ENCODE measurements at places on chromosomes 7 and 10.

DNA sequence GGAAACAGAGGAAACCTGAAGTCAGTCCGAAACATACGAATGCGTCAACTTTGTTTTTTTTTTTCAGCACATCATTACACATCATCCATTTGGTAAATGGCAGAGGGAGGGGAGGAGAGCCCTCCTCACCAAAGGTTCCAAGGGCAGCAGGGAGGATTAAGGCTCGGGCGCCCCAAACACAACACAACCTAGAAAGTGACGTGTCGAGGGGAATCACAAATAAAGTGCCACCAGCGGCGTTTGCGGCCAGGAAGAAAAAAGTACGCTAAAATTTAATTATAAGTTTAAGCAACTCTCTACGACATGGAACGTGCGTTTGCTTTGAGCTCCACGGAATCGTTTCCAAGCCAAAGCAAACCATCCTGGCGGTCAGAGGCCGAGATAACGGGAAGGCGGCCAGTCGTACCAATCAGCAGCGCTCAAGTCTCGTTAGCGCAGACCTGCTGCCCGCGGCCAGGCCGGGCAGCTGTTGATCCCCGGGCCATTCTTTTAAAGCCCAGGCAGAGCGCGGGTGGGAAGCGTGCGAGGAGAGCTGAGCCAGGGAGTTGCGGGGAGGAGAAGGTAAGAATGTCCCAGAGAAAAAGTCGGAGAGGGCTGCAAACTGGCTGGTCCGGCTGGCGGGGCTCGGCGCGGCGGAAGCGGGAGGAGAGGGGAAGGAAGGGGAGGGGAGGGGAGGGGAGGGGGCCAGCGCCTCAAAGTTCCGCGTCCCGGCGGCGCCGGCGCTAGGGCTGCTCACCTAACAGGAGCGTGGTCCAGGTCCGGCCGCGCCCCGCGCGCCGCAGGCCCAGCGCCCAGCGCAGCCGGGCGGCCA is 719 bp downstream of the DPY19L1 start:
- DNase-seq: peak; percentile 59

DNA sequence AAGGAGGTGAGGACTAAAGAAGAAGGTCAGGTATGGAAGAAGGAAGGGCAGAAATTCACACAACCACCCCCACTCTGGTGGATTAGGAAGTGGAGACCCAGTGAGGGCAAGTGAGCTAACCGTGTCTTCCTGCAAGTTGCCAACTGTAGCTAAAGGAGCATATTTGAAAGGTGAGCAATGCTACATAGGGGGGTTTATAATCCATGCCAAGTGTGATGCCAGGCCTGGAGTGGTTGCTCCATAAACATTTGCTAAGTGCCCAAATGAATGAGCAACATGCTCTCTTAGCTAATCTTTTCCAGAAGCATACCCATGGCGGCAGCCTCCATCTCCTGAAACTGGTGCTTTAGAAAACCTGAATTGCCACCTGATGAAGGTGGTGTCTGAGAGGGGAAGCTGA is 121.6 kb downstream of the LRRC18 start:
- no peak for DNase-seq

DNA sequence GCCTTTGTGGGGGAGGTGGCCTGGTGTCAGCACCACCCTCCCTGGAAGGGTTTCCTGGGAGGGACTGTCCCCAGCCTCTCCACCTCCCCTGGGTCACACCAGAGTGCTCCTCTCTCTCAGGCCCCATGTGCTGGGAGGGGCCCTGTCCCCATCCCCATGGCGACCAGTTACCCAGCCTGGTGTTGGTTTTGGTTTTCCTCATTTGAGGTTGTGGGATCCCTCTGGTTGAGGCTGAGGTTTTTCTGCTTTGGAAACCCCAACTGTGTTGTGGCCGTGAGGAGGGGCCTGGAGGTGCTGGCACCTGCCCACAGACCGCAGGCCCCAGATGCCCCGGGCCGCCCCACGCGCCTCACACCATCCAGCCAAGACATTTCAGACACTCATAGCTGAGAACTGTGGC is 106.3 kb downstream of the GRK5 start:
- DNase-seq: no peak

- no peak for DNase-seq
Observed at GRCh38 chr7:128908750-128909624, 1.5 kb downstream of the KCP start.

DNA sequence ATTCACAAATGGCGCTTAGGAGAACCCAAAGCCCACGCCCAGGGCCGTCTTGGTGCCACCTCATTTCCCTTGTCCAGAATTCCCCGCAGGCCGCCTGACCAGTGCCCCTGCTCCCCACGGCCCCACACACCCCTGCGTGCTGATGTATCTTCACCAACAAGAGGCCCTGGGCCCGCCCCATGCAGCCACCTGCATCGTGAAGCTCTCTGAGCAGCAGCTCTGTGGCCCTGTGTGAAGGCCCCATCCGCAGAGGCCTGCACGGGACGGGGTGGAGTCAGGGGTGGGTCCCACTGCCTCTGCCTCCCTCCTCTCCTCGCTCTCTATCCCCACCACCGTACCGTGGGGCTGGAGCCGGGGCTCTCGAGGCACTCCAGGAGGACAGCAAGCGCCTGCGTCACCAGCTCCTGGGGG is 14.7 kb downstream of the BRAT1 start:
- no peak for DNase-seq

DNA sequence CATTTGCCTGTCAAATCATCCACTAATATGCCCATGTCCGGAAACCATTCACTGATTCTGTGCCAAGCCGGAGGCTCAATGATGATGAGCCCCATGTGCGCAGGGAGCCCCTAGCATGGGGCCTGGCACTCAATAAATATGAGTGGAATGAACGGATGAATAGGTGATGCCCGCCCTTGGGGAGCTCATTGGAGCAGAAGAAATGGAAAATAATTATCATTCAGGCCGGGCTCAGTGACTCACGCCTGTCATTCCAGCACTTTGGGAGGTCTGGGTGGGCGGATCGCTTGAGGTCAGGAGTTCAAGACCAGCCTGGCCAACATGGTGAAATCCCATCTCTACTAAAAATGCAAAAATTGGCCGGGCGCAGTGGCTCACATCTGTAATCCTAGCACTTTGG is 11.0 kb downstream of the RHBDD2 start:
- peak; percentile 50 for DNase-seq

DNA sequence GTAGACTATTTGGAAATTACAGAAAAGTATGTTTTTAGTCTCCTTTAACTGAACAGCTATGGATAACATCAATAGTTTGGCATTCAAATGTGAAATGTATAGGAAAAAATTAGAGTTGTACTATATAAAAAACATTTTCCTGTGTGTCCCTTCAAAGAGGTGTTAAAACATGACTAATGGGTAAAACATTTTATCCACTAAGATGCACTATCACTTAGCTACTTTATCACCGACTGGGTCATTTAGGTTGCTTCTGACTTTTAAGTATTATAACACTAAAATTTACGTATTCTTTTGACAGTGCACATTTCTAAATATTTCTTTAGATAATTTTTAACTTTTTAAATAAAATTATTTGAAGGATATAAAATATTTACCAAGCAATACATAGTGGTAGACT is 77.6 kb downstream of the UBE2H start:
- no peak for DNase-seq

GRCh38 chr7:138890499-138891445 is 90.4 kb downstream of the KIAA1549 start:
- peak; percentile 56 for DNase-seq

DNA sequence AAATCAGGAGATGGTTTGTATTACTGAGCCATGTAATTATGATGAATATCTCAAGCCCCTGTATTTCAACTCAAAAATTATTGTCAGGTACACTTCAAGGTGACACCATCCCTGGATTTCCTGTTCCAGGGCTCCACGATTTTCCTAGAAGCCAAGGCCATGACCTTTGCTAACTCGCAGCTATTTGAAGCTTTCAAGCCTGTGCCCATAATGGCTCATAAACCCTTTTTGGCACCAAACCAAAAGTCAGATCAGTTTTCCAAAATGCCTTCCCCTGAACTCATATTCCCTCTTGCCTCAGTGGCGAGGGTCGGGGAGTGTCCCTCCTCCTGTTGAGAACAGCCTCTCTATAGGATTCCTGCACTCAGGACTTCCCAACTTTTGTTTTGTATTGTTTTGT is 70.8 kb downstream of the HIP1 start:
- DNase-seq: no peak

- no peak for DNase-seq
Observed at GRCh38 chr10:9766762-9767161, 1250.9 kb upstream of the CELF2 start.

DNA sequence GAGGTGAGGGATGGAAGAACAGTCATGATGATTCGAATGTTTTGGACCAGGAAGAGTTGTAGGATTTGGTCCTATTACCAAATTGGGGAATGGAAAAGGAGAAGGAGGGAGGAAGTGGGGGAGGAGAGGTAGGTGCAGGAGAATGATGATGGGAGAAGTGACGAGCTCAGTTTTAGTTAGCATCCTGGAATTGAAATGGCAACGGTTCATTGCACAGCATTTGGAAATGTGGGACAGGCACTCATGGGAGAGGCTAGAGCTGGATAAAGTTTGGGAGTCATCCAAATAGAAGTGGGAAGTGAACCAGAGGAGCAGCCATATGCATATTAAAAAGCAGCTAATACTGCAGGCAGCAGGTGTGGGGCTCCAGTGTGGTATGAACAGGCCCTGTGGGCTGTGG is 253.6 kb downstream of the SORCS3 start:
- no peak for DNase-seq

GRCh38 chr7:47380325-47381133 is 201.4 kb downstream of the TNS3 start:
- peak; percentile 55 for DNase-seq

- no peak for DNase-seq
Observed at GRCh38 chr7:131108212-131108940, 219.3 kb upstream of the MKLN1 start.

GRCh38 chr10:50538555-50539398 is 85.0 kb downstream of the SGMS1 start:
- no peak for DNase-seq

GRCh38 chr10:70987396-70988130 is 99.2 kb upstream of the PCBD1 start:
- no peak for DNase-seq

GRCh38 chr10:60722623-60723022 is 55.7 kb upstream of the CDK1 start:
- DNase-seq: no peak

DNA sequence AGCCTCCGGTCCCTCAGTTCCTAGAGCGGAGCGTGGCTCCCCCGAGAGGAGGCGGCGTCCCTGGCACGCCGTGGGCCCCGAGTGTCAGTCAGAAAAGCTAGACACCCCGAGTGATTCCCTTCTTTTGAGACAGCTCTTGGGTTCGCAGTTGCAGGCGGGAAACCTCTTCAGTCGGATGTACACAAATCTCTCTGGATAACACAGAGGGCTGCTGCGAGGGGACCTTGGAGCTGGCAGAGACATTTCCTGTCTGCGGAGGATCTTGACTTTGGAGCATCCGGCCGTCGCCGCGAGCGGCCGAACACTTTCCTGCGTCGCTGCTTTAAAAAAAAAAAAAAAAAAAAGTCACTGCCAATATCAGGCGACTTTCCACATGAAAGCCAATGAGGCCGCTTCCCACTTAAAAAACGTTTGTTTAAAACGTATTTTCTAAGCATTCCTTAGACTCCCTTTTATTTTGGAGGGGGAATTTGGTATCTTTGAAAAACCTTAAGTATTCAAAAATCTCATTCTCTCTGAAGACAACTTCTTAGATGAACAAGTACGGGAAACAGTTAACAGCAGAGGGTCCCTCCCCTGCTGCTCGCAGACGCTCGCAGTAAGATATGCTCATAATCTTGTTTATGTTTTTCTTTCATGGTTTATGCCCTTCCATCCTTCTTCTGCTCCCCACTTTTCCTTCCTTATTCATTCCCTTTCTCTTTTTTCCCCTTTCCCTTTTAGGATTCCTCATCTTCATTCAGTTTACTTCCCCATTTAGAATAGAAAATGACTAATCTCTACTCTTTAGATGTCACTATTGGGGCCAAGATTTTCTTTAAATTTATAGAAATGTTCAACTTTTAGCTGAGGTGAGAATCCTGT is 10.0 kb downstream of the HHEX start:
- DNase-seq: peak; percentile 78

- no peak for DNase-seq
Observed at GRCh38 chr7:158356454-158356853, 231.2 kb downstream of the PTPRN2 start.

DNA sequence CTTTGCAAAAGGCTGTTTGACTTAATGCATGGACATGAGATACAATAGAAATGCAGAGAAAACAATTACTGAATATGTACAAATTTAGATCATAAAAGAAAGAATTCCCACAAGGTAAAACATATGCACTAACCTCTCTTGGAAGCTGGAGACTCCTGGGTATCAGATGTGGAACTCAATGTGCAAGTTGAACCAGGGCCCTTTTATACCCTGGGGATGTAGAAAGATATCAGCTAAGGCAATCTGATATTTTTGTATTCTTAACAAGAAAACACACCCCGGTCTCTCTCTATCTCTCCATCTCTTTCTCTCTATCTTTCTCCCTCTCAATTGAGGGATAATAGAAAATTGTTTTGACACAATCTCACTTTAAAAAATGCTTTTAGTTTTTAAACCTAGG is at the start of gene IDI2:
Gene IDI2 (minus strand): TSS at position 177 of the 400 bp plus-strand sequence. CDS start 1,136 bp downstream, outside the sequence.
- DNase-seq: no peak

GRCh38 chr7:76073335-76073990 is 25.6 kb downstream of the MDH2 start:
- no peak for DNase-seq

GRCh38 chr10:51602326-51602725 is 97.1 kb downstream of the CSTF2T start:
- peak; percentile 45 for DNase-seq

GRCh38 chr7:285731-286130 is 4.2 kb upstream of the FOXL3 start:
- DNase-seq: no peak

DNA sequence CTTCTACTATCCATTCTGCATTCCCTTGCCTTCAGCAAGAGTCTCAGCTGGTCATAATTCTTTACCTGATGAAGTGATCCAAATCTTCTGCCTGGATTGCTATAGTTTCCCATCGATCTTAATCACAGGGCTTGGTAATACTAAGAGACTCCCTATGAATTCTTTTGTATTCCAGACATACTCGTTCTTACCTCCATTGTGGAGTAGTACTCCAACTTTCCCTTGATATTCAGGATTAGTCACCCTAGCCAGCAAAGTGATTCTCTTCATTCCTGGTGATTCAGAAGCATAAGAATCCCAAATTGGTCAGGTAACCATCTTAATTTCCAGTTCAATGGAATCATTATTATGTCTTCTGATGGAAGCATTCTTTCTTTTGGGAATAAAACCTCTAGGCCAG is 96.7 kb downstream of the TWIST1 start:
- peak; percentile 64 for DNase-seq

- DNase-seq: no peak
Observed at GRCh38 chr10:46310851-46311250, 24.1 kb downstream of the ANTXRL start.

- DNase-seq: no peak
Observed at GRCh38 chr7:70673778-70674570, 458.0 kb upstream of the GALNT17 start.

All from fibroblast of skin of back (primary cell).